ENCODE measurements at places on chromosomes 5 and 9. TPM values are rescaled to one million over a fixed set of nuclear protein-coding genes. Genes with fewer than 3 reads are reported as not detected.
A peak's percentile ranks its signal among the peaks of the same experiment; 100 is the strongest.

CYSRT1 gene
- total RNA-seq = 0.43 TPM

LRRTM2 gene
- 0.11 TPM for total RNA-seq

BRINP1 gene
- 9.0 TPM for total RNA-seq

HAVCR1 gene
- total RNA-seq = not detected

- no peak for DNase-seq
- H3K4me1 ChIP-seq = no peaks in the 10 kb centered on the region
- no peaks in the 10 kb centered on the region for H3K36me3 ChIP-seq
These were observed 215.5 kb downstream of the MPDZ start for GRCh38 chr9:13063880-13064459.

- peak; percentile 90 for DNase-seq
- no peaks in the 10 kb centered on the region for H3K27me3 ChIP-seq
- H3K4me1 ChIP-seq = peaks cover 25% of the 10 kb centered on the region
- peak overlapping the region; percentile 59 for H3K27ac ChIP-seq
These were observed 4.0 kb upstream of the ZSWIM6 start for GRCh38 chr5:61327760-61328753.

- H3K27ac ChIP-seq = no peak overlapping the region
- peaks cover 20% of the 10 kb centered on the region for H3K27me3 ChIP-seq
- no peaks in the 10 kb centered on the region for H3K4me1 ChIP-seq
These were observed 12.8 kb upstream of the MAN2A1 start for GRCh38 chr5:109676920-109677319.
